ENCODE measurements at places on chromosomes 1 and 21.
A peak's percentile ranks its signal among the peaks of the same experiment; 100 is the strongest.

DNA sequence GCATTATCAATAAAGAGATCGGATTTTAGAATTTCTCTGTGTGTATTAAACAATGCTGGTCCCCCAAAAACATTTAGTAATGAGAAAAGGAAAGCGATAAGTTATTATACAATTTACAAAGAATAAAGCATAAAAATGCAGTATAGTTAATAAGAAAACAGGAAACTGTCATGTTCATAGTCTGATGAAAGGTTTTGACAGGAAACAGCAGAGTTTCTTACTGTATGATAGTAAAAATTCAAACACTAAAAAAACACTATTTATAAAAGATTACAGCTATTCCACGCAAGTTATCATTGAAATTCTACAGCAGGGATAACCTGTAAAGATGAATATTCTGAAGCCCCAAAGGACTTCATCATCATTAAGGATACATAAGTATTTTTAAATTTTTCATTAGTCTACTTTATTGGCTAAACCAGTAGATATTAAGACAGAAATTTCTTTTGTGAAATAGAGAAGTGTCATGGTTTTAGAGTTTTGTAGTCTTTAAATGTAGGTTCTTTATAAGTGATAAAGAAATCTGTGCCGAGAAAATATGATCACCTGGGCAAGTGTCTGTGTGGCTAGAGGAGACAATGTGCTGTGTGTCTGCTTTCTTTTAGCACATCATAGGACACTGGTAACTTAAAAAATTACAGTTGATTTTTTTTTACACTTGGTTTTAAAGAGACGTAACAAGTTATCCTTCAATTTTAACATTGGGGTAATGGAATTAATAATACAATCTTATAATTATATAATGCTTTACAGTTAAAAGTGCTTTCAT, 49.7 kb upstream of the GFI1 start:
- DNase-seq, result no peak

- no peak for DNase-seq
Observed at GRCh38 chr1:117512728-117513321, 93.0 kb upstream of the TENT5C start.

DNA sequence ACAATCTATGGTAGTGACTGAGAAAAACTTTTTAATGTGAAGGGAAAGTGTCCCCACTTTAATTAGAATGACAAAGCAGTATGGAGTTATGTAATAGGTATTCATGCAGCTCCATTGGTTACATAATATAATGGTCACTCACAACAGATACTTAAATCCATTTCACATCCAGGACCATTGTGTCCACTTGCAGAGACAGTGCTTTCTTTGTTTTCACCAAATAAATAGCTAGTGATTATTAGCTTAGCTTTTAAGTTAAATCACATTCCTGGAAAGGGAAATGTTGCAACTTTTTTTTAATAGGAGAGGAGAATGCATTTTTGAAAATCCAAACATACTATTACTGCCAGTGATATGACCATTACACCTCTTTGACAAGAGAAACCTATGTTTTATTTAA, 22.9 kb downstream of the RGL1 start:
- no peak for DNase-seq

DNA sequence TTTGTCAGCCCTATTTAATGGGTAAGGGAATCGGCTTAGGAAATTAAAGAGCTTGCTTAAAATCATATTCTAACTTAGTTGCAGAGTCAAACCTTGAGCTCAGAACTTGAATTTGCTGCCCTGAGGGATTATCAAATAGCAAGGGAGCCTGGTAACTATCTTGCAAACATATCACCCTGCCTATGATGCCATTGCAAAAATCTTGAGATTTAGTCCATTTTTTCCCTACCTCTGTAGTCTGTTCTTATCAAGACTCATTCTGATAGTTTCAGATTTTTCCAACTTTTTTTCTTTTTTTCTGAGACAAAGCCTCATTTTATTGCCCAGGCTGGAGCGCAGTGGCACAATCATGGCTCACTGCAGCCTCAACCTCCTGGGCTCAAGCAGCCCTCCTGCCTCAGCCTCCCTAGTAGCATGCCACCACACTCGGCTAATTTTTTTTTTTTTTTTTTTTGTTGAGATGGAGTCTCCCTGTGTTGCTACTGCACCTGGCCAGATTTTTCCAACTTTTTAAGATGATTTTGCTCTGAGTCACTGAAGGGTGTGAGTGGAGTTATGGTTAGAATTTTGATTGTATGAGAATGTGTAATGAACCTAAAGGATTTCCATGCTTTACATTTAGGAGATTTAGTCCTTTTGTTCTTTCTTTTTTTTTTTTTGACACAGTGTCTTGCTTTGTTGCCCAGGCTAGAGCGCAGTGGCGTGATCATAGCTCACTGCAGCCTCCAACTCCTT, 12.2 kb downstream of the SARS1 start:
- no peak for DNase-seq

DNA sequence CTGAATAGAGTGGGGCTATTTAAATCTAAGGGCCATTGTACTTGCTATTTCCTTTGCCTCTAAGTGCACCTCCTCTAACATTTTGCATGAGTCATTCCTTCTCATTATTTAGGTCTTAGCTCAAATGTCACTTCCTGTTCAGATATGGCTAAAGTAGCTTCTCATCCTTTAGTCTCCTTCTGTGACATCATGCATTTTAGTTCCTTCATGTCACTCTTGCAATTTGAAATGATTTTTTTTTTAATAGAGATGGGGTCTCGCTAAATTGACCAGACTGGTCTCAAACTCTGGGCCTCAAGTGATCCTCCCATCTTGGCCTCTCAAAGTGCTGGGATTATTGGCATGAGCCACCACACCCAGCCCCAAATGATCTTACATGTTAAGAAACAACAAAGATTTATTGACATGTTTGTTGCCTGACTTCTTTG, 6.6 kb downstream of the TBX19 start:
- no peak for DNase-seq

DNA sequence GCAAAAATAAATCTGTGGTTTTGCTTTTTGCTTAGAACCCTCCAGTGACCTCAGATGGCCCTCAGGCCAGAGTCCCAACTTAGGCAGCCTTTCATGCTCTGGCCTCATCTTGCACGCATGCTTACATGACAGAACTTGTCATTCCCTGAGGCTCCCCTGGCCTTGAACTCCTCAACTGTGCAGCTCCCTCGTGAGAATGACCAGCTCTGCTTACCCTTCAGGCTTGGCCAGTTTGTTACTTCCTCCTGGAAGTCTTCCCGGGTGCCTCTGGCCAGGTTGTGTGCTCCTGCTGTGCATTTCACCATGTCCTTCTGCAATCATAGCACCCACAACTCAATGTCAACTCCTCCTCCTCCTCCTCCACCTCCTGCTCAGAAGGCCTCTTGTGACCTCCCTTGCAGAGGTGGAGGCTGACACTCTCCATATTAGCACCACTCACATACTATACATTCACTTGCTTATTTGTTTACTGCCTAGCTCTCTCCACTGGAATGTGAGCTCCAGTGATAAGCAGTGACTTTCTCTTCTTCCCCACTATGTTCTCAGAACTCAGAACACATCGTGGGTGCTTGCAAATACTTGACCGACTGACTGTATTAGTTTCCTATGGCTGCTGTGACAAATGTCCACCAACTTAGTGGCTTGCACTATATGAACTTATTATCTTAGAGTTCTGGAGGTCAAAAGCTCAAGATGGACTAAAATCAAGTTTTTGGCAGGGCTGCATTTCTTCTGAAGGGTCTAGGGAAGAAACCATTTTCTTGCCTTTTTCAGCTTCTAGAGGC, 41.9 kb downstream of the RCSD1 start:
- DNase-seq, result no peak

GRCh38 chr1:203516184-203516583, 22.2 kb downstream of the OPTC start:
- DNase-seq, result no peak

GRCh38 chr1:109482242-109482641, 1.5 kb upstream of the ATXN7L2 start:
- no peak for DNase-seq

DNA sequence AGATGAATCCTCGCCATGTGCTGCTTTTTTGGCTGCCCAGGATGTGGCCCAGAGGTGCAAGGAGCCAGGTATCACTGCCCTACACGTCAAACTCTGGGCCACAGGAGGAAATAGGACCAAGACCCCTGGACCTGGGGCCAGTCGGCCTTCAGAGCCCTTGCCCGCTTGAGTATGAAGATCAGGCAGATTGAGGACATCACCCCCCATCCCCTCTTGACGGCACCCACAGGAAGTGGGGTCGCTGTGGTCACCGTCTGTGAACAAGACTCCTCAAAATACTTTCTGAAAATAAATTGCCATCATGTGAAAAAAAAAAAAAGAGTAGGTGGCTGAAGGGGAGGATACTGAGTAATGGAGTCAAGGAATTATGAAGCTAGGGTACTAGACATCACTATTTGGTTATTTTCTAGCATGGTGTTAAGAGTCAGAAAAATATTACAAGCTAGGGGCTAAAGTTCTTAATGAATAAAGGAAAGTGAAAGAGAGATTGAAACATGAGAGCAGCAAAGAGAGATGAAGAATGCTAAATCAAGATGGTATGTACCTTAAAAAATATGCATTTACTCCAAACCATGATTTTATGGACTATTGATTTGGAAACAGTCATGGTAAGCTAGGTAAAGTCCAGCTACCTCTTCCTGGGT, 84.9 kb downstream of the CLEC20A start:
- DNase-seq, result no peak

DNA sequence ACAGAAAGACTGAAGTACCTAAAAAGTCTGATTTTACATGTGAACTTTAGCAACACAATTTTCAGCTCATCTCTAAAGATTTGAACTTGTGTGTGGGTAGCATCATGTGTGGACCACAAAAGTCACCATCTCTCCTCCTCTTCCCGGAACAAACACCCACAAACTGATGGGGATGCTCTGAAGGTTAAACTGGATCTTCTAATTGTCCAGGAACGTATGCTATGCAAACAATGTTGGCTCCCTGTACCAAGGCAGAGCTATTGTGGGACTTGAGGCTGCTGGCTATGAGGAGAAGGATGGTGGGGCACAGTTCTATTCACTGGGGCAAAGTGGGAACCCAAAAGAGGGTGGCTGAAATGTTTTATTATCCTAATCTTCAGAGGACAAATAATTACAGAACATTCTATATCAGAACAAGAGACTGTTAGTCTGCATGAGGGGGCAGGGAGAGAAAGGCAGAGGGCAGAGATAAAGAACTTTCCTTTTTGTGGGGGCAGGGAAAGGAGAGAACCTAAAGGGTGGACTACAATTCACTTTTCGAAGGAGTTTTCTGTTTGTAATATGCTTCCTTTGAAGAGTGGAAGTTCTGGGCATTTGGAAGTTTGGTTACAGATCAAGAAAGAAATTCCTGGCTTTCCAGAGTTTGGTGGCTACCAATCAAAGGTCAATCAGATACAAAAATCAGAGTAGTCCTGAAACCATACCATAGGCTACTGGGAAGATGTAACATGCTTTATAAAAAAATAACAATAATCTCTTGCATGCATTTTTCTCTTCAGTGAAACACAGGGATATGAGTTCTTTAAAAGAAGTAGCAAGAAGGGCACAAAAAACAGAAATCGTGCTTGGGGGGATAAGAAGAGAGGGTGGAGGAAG, 62.9 kb downstream of the GADD45A start:
- no peak for DNase-seq

- DNase-seq, result no peak
Observed at GRCh38 chr1:10402729-10403274, 3.9 kb downstream of the PGD start.

GRCh38 chr21:17612023-17612564, 607 bp downstream of the BTG3 start:
- no peak for DNase-seq

- DNase-seq, result no peak
Observed at GRCh38 chr1:230785636-230786384, 38.6 kb downstream of the CAPN9 start.

- DNase-seq, result no peak
Observed at GRCh38 chr21:17352996-17353655, 159.7 kb upstream of the CXADR start.

DNA sequence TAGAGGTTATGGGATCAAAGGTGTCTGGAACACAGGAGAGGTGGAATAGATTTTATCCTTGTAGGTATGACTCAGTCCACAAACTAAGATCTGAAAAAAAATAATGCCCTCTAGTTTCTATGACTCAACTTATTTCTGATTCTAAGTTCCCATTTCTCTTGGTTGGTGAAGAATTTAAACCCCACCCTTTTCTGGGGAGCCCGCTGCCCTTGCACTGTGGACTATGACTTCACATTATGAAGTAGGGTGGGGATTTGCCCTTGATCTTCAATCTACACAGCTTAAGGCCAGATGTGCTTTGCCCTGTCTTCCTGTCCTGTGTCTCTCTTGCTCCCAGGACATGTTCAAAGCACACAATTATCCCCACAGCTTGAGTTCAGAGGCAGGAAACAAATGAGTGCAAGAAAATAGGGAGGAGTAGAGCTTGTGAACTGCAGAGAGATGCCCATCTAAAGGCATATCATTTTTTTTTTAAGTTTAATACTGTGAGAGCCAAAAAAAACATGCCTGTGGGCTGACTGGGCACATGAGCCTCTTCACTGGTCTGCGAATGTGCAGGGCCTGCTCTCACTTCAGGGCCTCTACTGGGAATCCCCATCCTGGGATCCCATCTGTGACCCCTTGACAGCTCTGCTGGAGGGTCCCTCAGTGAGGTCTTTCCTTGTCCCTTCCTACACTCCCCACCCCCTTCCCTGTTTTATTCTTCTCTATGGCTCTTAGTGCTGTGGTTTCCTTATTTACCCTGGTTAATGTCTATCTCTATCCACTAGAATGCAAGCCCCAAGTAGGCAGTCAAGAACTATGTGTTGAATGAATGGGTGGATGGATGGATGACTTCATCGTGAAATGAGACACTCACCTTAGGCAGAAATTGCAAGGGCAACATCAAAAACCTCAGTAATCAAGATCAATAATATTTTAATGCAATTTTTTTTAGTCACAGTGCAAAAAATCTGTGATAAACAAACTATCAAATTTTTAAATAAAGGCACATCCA, 61.5 kb downstream of the CD58 start:
- peak; percentile 71 for DNase-seq

DNA sequence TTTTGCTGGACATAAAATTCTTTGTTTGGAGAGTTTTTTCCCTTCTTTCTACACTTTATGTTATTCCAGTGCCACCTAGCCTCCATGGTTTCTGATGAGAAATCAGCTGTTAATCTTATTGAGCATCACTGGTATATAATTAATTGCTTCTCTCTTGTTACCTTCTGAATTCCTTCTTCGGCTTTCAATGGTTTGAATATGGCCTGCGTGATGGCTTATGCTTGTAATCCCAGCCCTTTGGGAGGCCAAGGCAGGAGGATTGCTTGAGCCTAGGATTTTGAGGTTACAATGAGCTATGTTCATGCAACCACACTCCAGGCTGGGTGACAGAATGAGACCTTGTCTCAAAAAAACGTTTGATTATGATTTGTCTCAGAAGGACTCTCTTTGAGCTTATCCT, 13.0 kb upstream of the CNIH4 start:
- no peak for DNase-seq

- no peak for DNase-seq
Observed at GRCh38 chr1:155729031-155729898, 40.4 kb downstream of the DAP3 start.

- no peak for DNase-seq
Observed at GRCh38 chr1:159848326-159848725, 14.1 kb downstream of the VSIG8 start.

DNA sequence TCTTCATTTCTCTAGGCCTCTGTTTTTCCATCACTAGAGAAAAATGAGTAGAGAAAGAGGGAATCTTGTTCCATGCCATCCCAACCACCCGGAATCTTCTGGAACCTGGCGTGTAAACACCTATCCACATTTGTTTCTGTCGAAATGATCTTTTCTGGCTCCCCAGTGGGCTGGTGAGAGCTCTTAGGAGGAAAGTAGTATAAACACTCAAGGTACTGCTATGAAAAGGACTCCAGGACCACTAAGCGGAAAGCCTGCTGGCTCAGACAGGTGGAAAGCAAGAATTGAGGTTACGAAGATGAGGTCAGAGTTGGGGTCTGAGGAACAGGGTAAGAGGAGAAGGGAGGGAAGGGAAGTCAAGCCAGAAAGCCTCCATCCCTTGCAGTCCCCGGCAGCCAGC, 90.8 kb downstream of the PLXNA2 start:
- DNase-seq, result no peak

All from HL-60 (cell line).